ENCODE measurements at places on chromosomes 2 and 18. TPM values are rescaled to one million over a fixed set of nuclear protein-coding genes. Genes with fewer than 3 reads are reported as not detected.

Gene MCFD2
- total RNA-seq: 177 TPM

Gene SULT6B1
- not detected for total RNA-seq

Gene DLGAP1
- total RNA-seq: 3.7 TPM

Gene SATB2
- 0.65 TPM for total RNA-seq

Gene DSG2
- total RNA-seq: 5.9 TPM

Gene ASB18
- total RNA-seq: not detected

Gene CXCR1
- total RNA-seq: not detected

Gene LRATD1
- total RNA-seq: 2.1 TPM

Gene SFT2D3
- total RNA-seq: 2.6 TPM

Gene ST6GAL2
- total RNA-seq: 0.25 TPM

Gene GALNT14
- 0.13 TPM for total RNA-seq

Gene TMEM37
- 0.49 TPM for total RNA-seq

Gene ARHGAP28
- 3.6 TPM for total RNA-seq

Gene SERPINB12
- total RNA-seq: not detected
